A172 (cell line): ENCODE measurements at places on chromosomes 2 and 18. TPM values are rescaled to one million over a fixed set of nuclear protein-coding genes. Genes with fewer than 3 reads are reported as not detected.

DNA sequence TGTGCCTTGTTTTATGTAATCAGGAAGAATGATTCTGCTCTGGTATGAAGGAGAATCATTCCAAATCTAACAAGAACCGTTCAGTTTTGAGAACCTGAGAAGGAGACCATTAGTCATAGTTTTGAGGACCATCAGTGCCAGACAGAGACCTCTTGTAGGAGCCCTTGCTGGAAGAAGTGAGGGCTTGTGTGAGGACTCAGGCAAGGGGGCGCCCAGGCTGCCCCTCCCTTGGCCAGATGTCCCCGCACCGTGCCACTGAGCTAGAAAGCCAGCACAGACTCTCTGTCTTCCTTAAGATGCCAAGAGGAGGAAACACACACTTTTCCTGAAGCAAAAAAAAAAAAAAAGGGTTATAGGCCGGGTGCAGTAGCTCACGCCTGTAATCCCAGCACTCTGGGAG is 55.7 kb upstream of the SLC39A10 start:
- no peak for DNase-seq

GRCh38 chr2:3102081-3102921 is 275.3 kb downstream of the EIPR1 start:
- DNase-seq, result no peak

The SERPINB12 gene
- not detected in 2 replicates for total RNA-seq

The LCT gene
- not detected in 2 replicates for total RNA-seq

The KCNE4 gene
- total RNA-seq, result 0.17 TPM in 1 of 2 replicates, not detected in the other

GRCh38 chr2:233112329-233112728 is 52.2 kb downstream of the INPP5D start:
- DNase-seq, result no peak

The GPBAR1 gene
- not detected in 2 replicates for total RNA-seq

- no peak for DNase-seq
Measured at GRCh38 chr2:149585166-149585885, 2.2 kb downstream of the MMADHC start.

GRCh38 chr2:98907966-98908905 is 27.8 kb downstream of the CRACDL start:
- DNase-seq, result no peak

DNA sequence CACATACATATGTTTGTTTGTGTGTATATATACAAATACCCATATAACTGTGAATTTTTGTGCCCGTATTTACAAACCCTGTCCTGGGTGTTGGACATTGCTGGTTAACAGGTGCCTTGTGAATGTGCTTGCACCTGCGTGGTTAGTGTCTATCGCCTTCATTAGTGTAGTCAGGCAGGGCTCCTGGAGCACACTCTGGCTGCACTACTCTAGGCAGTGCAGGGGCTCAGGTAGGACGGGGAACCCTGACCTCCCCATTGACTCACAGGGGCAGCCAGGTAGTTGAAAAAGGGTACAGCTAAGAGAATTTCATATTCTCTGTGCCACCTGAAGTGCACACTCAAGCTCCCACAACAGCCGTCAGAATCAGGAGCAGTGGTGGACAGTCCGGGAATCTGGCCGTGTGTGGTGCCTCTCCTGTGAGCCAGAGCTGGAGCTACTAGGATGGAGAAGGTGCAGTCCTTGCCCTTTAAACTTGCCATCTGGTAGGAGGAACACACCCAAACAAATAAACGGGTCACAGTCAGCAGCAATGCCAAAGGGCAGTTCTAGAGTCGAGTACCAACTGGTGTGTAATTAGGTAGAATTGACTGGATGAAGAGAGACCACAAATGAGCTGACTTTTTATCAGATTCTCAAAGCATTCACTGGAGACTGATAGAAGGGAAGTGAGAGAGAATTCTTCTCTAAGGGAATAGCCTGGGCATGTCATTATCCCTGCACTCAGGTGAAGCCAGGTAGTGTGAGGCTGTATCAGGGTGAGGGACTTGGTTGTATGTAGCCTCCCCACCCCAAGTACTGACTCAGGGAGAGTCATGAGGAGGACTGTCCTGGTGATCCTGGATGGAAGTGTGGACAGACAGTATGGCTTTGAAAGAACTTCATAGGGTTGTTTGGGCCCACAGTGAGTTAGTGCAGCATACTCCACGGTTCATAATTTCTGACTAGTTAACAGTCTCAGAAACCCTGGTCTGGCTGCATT is 44.1 kb downstream of the FARP2 start:
- no peak for DNase-seq

GRCh38 chr2:144580521-144581161 is 60.7 kb upstream of the ZEB2 start:
- DNase-seq, result no peak
